ENCODE measurements at places on chromosomes 6 and 20. TPM values are rescaled to one million over a fixed set of nuclear protein-coding genes. Genes with fewer than 3 reads are reported as not detected.

GRCh38 chr6:158715330-158716311 lies 65.8 kb downstream of the SYTL3 start:
- DNase-seq = no peak

GRCh38 chr6:13710552-13711323 lies 897 bp downstream of the RANBP9 start:
- no peak for DNase-seq

DNA sequence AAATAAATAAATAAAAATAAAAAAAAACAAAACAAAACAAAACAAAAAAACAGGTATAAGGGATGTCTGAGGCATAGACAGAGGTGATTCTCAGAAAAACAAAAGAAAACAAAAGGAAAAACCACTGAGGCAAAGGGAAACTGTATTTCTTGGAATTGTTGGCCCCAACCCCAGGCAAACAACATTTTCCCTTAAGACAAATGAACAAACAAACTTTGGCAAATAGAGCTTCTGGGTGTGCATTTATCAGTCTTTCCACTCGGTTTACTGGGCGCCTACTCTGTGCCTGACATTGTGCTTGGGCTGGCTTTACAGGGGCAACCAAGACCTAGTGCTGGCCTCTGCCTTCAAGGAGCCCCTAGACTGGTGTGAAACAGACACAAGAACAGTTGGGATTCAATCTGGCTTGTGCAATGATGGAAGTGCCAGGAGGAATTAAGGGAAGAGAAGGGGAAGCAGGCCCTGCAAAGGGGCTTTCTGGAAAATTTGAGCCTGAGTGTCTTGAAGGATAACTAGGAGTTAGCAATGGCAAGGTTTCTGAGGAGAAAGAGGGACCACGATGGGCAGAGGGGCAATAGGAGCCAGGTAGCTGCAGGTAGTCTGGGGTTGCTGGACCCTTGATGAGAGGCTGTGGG lies 33.8 kb upstream of the IER3 start:
- DNase-seq = no peak

BHLHE23 gene
- polyA plus RNA-seq = not detected

DNA sequence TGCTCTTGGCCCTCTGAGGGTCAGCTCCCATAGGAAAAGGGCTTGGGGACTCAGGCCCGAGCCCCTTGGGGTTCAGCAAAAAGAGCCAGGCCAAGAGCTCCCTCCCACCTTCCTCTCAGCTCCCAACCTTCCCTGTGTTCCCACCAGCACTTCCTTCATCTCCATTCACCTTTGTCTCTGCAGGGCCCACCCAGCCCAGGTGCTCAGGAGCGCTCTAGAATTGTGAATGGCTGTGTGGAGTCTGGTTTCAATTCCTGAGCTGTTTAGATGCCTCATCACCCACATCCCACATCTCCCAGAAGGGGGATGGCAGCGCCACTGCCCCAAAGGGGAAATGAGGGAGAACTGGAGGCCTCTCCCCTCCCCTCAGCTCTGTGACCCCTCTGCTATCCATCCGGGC lies 7.7 kb downstream of the GRM4 start:
- no peak for DNase-seq

GRM1 gene
- 0.01 TPM for polyA plus RNA-seq
